ENCODE measurements at places on chromosomes 16 and 17.

- no peak for DNase-seq
Measured at GRCh38 chr17:69406941-69407340, 7.6 kb upstream of the MAP2K6 start.

DNA sequence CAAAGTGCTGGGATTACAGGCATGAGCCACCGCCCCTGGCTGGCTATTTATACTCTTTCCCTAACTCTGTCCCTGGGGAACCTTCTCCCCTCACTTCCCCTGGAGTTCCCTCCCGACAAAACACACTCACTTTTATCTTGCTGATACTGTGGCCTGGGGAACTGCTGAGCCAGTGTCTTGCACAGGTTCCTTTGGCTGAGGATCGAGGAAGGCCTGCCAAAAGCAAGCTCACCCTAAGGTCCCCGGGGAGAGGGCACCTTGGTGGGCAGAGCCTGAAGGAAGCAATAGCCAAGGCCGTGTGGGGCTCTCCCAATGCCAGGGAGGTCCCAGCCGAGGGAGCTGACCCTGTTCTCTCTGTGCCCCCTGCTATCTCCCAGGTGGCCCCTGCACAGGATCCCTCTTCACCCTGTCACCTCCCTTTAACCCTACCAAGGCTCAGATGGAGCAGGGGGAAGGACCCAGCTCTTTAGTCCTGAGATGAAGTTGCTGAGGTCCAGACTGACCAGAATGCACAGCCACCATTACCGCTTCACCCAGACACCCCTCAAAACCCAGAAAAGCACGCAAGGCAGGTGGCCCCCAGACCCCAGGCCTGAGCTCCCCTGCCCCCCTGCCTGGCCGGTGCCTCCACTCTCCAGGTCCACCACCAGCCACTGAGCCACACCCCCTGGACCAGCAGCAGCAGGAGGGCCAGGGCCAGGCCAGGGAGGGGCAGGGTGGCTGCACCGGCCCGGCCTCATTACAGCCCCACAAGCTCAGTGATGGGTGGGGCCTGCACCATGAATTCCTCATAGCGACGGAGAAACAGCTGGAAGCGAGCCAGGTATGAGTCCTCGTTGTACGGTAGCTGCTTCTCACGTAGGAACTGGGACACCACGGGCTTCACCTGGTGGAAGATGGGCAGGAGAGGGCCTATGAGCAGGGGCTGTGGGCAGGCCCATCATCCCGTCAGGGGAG lies 5.1 kb upstream of the FDXR start:
- no peak for DNase-seq

DNA sequence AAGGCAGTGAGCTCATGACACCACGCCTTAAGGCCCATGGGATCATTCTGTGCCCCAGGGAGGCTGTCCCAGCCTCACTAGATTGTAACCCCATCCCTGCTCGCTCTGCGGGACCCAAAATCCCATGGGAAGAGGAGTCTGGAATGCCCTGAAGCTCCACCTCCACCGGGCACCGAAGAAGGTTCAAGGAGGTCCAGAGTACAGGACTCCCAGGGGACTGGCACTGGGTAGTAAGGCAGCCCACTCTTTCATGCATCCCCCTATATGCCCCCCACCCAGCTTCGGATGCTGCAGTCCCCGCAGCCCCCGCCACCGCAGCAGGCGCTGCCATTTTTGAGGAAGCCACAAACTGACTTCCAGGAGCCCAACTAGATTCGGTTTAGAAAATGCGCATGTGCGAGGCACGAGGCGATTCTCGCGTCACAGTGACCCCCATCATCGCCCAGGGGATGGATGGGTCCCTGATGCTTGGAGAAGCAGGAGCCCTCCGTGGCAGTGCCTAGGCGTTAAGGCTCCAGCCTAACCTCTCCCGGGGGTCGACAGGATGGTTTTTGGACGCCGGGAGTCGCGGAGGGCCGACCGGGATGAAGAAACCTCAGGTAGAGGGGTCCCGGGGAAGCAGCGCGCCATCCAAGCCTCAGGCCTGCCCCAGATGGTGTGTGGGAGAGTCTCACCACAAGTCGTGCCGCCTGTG lies 1681.0 kb downstream of the TP53TG3F start:
- no peak for DNase-seq

- no peak for DNase-seq
Measured at GRCh38 chr17:31431852-31432658, 40.6 kb downstream of the RAB11FIP4 start.

DNA sequence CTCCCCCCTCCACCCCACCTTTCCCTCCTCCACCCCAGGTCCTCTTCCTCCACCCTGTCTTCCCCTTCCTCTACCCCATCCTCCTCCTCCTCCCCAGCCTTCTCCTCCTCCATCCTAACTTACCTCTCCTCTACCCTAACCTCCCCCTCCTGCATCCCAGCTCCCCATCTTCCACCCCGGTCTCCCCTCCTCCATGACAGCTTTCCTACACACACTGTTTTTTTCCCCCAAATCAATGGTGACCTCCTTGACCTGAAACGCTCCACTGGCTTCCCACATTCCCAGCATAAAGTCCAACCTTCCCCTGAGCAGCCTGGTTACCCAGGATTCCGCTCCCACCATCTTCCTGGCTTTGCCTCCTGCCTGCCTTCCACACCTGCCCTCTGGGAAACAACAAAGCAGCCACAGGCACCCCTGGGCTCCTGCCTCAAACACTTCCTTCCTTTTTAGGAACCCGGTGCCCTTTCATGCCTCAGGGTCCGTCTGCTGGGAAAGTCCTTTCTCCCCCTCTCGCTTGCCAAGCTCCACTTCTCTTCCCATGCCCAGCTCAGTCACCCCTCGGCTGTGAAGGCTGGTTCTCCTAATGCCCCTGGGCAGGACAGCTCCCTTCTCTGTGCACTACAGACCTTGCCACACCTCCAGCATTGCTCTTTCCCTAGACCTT lies 2.1 kb downstream of the RGS9 start:
- no peak for DNase-seq

DNA sequence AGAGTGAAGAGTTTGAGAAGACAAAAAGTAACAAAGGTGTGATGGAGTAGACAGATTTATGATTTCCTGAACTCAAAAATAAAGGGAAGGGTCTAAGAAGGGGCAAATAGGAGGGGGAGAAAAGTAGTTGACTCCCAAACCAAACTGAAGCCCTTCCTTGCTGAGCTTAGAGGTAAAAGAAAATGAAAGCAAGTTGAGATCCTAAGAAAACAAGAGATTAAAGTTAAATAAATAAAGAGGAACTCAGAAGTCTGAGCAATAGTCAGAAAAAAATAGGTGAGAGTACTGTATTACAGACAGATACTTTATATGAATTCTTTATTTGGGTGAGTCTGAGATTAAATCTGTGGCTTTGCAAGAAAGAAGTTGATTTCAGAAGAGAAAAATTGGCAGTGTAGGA lies 3.3 kb upstream of the PSMD12 start:
- DNase-seq: no peak

DNA sequence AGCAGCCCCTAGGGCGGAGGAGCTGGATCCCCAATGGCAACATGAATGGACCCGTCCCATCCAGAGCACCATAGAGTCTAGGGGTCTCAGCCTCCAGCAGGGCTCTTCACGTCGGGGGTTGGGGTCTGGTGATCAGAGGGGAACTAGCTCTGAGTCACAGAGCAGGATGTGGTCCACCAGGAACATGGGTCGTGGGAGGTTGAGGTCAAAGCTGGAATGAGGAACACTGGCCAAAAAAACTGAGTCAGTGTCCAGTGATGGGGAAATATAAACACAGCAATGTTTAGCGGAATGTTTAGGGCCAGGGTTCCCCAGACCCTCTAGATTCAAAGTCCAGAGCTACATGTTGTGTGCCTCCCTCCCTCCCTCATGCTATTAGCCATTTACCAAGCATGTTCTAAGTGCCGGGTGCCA lies 79.1 kb upstream of the C16orf82 start:
- DNase-seq: peak; percentile 79

DNA sequence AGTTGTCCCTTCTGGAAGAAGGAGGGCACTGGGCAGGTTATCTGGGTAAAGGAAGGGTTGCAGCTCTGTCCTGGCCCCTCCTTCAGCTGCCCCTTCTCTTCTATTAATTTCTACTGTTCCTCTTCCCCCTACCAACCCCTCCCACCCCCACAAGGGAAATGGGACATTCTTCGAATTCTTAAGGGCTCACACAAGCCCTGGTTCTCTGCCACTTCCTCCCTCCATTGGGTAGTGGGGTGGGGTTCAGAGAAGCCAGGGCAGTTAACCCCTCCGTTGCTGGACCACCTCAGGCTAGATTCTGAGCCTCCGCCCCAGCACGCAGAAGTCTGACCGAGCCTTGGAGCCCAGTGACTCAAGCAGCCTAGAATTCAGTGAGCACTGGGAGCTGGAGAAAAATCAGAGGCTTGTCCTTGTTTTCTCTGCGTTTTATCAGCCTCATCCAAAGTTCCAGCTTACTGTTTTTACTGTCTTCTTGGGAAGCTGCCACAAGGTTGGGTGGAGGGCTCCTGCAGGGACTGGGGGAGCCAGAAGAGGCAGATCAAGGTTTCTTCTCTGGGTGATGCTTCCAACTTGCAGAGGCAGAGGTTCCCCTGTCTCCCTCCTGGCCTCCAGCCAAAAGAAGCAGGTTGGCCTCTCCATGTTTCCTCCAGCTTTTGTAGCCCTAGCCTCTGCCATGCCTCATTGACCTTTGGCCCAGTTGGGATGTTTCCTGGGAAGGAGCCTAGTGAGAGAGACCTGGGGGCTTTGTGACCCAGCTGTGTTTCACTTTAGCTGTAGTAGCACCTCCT lies 10.2 kb downstream of the LASP1 start:
- peak; percentile 95 for DNase-seq

- DNase-seq: peak; percentile 0
Measured at GRCh38 chr17:36944553-36944952, 4.2 kb upstream of the AATF start.

DNA sequence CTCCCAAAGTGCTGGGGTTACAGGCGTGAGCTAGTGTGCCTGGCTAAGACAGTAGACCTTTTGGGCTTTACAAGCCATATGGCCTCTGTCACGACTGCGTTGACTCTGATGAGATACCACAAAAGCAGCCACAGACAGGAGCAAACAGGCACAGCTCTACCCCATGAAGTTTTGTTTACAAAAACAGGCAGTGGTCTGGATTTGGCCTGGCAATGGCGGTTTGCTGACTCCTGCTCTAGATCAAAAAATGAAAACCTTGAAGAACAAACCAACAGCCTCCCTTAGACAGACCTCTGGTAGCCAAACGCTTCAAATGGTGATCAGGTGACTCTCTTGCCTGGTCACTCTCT lies 20.7 kb downstream of the SLC43A2 start:
- DNase-seq: no peak

GRCh38 chr16:88435437-88436355 lies 17.4 kb upstream of the ZFPM1 start:
- no peak for DNase-seq

GRCh38 chr16:77402118-77402517 lies 32.7 kb downstream of the ADAMTS18 start:
- DNase-seq: no peak

GRCh38 chr17:77359236-77359635 lies 218.5 kb downstream of the SEC14L1 start:
- DNase-seq: no peak
